Umbilical cord (tissue), 2 donors: ENCODE measurements at places on chromosomes 1 and 21. TPM values are rescaled to one million over a fixed set of nuclear protein-coding genes. Genes with fewer than 3 reads are reported as not detected.

The TFF1 gene
- total RNA-seq: not detected

DNA sequence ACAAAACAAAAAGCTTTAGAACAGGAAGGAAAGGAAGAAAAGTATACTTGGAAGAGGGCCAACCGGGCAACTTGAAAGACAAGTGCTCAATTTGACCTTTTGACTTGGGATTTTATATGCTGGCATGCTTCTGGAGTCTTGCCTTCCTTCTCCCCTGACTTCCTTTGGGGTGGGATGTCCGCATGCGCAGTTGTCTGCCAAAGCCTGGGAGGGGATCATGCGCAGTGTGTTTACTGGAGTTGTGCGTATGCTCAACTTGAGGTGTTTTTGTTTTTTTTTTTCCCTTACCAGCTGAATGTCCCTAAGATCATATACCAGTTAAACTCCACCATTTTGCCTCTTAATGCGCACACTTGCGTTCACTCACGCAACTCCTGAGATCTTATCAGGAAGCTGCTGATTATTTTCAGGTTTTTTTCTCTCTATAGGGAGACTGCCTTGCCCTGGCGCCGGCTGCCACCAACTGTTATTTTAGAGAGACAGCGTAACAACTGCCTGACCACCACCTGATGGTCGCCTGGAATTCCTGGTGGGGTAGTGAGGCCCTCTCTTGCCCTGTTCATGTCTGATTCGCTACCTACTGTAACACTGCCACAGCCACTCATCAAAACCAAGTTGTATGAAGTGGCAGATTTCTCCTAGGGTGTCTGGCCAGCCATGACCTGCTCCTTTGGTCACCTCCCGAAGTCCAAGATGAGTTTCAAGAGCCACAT, 138.7 kb upstream of the ZNF644 start:
- DNase-seq: no peak

- DNase-seq: no peak
Measured at GRCh38 chr1:239717918-239718184, 331.5 kb downstream of the CHRM3 start.

DNA sequence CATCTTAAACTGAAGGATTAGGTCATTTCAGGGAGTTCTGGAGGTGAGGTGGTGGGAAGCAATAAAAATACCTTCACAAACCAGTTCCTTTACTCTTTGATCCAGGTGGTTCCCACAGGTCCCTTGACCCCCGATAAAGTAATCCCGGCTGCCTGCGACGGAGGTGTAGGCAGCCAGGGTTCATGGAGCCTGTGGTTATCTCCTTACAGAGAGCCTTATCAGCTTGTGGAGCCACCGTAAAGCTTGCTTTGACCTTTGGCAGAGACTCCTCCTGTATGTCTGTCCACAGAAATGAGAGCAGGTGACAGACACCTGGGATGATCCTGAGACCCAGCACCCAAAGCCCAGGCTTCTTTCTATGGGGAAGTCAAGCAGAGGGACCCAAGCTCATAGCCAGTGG, 243.4 kb downstream of the KIF26B start:
- DNase-seq: no peak

GRCh38 chr1:205668951-205669340, 11.4 kb downstream of the SLC45A3 start:
- DNase-seq: no peak
